ENCODE measurements at places on chromosomes 16 and 17.

GRCh38 chr16:48444574-48444973, 59.4 kb upstream of the SIAH1 start:
- DNase-seq = peak; percentile 91

DNA sequence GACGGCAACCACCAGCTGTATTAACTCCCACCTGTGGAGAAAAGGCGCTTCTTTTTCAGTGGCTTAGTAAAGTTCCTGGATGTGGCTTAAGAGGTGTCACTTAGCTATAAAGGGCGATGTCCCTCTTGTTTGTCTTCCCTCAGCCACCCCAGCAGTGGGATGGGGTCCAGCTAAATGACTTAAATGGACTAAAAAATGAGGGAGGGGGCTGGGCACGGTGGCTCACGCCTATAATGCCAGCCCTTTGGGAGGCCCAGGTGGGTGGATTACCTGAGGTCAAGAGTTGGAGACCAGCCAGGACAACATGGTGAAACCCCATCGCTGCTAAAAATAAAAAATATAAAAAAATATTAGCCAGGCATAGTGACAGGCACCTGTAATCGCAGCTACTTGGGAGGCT, 667.5 kb upstream of the RBFOX1 start:
- no peak for DNase-seq

DNA sequence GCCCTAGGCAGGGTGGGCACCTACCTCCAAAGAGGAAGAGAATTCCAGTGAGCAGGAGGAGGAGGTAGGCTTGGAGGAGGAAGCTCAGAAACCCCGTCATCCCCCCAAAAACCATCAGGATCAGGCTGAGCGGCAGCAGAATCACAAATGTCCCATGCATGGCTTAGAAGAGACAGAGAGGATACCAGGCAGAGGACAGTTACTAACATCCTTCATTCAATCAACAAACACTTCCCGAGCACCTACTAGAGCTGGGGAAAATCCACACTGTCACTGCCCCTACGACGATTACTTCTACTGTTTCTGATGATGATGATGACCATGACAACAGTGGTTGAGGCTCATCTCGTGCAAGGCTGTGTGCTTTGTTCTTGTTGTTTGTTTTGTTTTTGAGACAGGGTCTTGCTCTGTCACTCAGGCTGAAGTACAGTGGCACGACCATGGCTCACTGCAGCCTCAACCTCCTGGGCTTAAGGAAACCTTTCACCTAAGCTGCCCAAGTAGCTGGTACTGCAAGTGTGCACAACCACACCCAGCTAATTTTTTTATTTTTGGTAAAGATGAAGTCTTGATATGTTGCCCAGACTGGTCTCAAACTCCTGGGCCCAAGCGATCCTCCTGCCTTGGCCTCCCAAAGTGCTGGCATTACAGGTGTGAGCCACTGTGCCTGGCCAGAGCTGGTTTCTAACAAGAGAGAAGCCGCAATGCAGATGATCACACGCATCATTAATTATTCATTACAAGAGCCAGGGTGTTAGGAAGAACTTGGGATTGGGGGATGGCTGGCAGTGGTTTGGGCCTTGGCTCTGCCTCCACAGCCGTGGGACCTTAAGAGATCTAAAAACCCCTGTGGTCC, 18.0 kb downstream of the TMEM114 start:
- no peak for DNase-seq

DNA sequence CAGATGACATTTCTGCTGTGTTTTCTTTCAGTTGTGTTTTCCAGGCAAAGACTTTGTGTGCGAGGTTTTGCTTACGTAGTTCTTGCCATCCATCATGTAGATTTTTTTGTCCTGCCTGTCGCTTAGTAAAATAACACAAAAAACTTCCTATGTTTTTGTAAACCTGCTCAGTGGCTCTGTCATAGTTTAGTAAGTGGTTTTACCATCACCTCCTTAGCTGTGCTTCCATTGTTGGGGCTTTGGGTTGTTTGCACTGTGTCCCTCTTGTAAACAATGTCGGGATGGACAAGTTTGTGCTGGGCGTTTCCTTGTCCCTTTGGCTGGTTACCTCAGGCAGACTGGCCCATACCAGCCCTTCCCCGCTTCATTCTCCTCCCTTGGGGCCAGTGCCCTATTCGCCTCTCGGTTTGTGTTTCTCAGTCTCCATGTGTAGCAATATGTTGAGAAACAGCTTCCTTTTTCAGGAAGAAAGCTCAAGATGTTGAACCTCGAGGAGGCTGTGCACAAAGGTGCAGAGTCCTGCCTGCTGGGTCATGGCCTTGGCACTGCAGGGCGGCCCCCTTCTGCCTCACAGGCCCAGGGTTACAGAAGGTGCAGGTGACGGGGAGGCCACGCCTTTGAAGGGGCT, 74.6 kb downstream of the KSR1 start:
- DNase-seq = no peak

GRCh38 chr17:27549251-27549893, 81.6 kb upstream of the LGALS9 start:
- DNase-seq = peak; percentile 45

DNA sequence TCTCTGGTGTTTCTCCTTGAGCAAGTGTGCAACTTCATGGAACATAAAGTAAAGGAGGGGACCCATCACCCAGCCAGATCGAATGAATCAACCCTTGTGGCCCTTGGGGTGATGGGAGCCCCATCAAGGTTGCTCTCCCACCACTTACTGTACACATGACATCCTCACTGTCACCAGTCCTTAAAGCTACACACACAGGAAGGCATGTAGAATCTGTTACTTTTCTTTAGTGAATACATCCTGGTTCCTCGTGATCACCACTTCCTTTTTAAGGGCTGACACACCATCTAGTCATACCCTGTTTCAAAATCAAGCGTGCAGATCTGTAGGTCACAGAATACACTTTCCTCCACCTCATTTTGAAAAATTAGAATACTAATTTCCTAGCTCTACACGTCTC, 22.6 kb upstream of the MPHOSPH6 start:
- DNase-seq = no peak

GRCh38 chr16:1575578-1575977, 36.3 kb downstream of the IFT140 start:
- no peak for DNase-seq

- no peak for DNase-seq
These were observed 81.0 kb upstream of the TOB1 start for GRCh38 chr17:50946891-50947781.

- DNase-seq = peak; percentile 47
These were observed 4.4 kb upstream of the ARMC7 start for GRCh38 chr17:75105126-75106080.

- DNase-seq = no peak
These were observed 62.3 kb downstream of the ELAC2 start for GRCh38 chr17:12955521-12955920.
